CD4-positive, alpha-beta memory T cell (primary cell): ENCODE measurements at places on chromosomes 5 and 9. TPM values are rescaled to one million over a fixed set of nuclear protein-coding genes. Genes with fewer than 3 reads are reported as not detected.

Gene C5
- 1.9 TPM for total RNA-seq

Gene BAG1
- 56.3 TPM for total RNA-seq

Gene TAF11L5
- not detected for total RNA-seq

Gene FAM151B
- 0.39 TPM for total RNA-seq

Gene OMD
- total RNA-seq, result not detected

Gene NTRK2
- 0.11 TPM for total RNA-seq

Gene CYSRT1
- total RNA-seq, result 0.25 TPM

Gene ANGPTL2
- not detected for total RNA-seq

Gene FUBP3
- 46.5 TPM for total RNA-seq

Gene KCNMB1
- total RNA-seq, result not detected

Gene SLC25A2
- total RNA-seq, result 0.91 TPM

Gene LCN6
- total RNA-seq, result not detected

Gene DOLPP1
- total RNA-seq, result 11.4 TPM

Gene PCDHB5
- 0.17 TPM for total RNA-seq

Gene HEMGN
- total RNA-seq, result 1.6 TPM

Gene PFN3
- not detected for total RNA-seq

Gene RNF183
- not detected for total RNA-seq

Gene AGPAT2
- total RNA-seq, result 6.9 TPM

Gene ACOT12
- 0.41 TPM for total RNA-seq

Gene FSD1L
- total RNA-seq, result 1.6 TPM

Gene MARCOL
- not detected for total RNA-seq

Gene TAS2R1
- not detected for total RNA-seq

Gene CMBL
- total RNA-seq, result 1.5 TPM

Gene FAM153A
- 116 TPM for total RNA-seq

Gene IFNE
- not detected for total RNA-seq

Gene GPRIN1
- total RNA-seq, result 0.41 TPM

Gene KIF4B
- total RNA-seq, result not detected

Gene PDZD2
- 1.1 TPM for total RNA-seq

Gene GPR150
- total RNA-seq, result 1.5 TPM

Gene FCN2
- not detected for total RNA-seq

Gene IFNA21
- not detected for total RNA-seq

Gene FBN2
- total RNA-seq, result 0.15 TPM

Gene PITX1
- total RNA-seq, result not detected

Gene OR1Q1
- not detected for total RNA-seq

Gene DOCK8
- 307 TPM for total RNA-seq

Gene NME5
- total RNA-seq, result not detected

Gene GRIA1
- not detected for total RNA-seq
